Urinary bladder (tissue), 4 donors: ENCODE measurements at places on chromosomes 4 and X. TPM values are rescaled to one million over a fixed set of nuclear protein-coding genes. Genes with fewer than 3 reads are reported as not detected.
A peak's percentile ranks its signal among the peaks of the same experiment; 100 is the strongest.

DNA sequence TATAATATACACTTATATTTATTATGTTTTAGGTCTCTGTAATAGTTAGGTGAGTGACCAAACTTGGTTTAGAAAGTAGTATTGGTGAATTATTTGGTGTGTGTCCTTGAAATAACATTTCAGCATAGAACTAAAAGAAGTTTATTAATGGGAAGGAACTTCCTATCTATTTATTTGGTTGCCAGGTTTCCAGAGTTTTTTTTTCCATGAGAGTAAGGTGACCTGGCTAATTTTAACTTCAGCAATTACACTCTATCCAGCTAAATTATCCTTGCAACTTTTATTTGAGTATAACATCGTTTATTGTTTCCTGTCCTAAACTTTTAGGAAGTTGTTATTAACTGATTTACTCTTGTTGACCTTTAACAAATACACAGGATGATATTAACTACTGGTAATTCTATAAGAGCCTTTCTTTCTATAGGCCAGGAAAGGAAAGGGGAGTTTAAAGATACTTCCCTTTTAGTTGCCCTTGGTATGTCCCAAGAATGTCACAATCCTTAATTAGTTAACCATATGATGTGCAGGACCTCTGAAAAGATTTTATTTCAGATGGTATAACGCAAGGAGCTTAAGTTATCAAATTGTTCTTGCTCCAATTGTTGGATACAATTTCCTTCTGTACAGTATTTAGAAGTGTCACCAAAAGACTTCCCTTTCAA, 18.9 kb downstream of the PRDM8 start:
- DNase-seq: no peak

TMEM47 gene
- polyA plus RNA-seq: 47.7 TPM

GRCh38 chr4:118360106-118360505, 7.3 kb upstream of the PRSS12 start:
- no peak for DNase-seq

GRCh38 chr4:54657551-54658251, at the start of gene KIT:
TSS of gene KIT (plus strand) at chr4:54657957. CDS start at chr4:54658015, 58 bp downstream.
- DNase-seq: peak; percentile 25

GRCh38 chr4:118284169-118284568, 68.6 kb downstream of the PRSS12 start:
- DNase-seq: no peak

PTTG2 gene
- polyA plus RNA-seq: 0.56 TPM
